ENCODE measurements at places on chromosomes 6 and 20. TPM values are rescaled to one million over a fixed set of nuclear protein-coding genes. Genes with fewer than 3 reads are reported as not detected.

DNA sequence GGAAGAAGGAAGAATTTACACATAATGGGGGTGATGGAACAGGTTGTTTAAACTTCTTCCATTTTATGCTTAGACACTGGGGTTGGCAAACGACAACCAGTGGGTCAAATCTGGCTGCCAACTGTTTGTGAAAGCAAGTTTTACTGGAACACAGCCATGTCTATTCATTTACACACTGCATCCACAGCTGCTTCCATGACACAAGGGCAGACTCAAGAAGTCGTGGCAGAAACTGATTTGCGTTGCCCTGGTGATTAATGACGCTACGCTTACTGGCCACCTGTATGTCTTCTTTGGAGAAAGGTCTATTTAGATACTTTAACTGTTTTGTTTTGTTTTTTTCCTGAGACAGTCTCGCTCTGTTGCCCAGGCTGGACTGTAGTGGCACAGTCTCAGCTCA lies 19.0 kb downstream of the CTCFL start:
- DNase-seq = no peak

DLK2 gene
- 1.6 TPM for polyA plus RNA-seq

- no peak for DNase-seq
These were observed 699.0 kb downstream of the PHF3 start for GRCh38 chr6:64334636-64335035.

GRCh38 chr6:100775667-100776066 lies 105.5 kb downstream of the ASCC3 start:
- no peak for DNase-seq

BPIFA1 gene
- not detected for polyA plus RNA-seq

DNA sequence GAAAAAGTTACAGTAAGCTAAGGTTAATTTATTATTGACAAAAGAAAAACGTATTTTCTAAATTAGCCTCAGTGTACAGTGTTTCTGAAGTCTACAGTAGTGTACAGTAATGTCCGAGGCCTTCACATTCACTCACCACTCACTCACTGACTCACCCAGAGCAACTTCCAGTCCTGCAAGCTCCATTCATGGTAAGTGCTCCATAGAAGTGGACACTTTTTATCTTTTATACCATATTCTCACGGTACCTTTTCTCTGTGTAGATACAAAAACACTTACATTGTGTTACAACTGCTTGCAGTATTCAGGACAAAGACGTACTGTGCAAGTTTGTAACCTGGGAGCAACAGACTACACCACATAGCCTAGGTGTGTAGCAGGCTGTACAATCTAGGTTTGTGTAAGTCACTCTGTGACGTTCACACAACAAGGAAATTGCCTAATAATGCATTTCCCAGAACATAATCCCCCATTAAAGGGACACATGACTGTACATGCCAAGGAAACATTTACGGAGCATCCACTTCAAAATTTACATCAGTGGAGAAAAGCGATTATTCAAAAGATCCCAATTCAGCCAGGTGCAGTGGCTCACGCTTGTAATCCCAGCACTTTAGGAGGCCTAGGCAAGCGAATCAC lies 133.4 kb downstream of the BANF2 start:
- DNase-seq = no peak

BACH2 gene
- polyA plus RNA-seq = 9.0 TPM

DNA sequence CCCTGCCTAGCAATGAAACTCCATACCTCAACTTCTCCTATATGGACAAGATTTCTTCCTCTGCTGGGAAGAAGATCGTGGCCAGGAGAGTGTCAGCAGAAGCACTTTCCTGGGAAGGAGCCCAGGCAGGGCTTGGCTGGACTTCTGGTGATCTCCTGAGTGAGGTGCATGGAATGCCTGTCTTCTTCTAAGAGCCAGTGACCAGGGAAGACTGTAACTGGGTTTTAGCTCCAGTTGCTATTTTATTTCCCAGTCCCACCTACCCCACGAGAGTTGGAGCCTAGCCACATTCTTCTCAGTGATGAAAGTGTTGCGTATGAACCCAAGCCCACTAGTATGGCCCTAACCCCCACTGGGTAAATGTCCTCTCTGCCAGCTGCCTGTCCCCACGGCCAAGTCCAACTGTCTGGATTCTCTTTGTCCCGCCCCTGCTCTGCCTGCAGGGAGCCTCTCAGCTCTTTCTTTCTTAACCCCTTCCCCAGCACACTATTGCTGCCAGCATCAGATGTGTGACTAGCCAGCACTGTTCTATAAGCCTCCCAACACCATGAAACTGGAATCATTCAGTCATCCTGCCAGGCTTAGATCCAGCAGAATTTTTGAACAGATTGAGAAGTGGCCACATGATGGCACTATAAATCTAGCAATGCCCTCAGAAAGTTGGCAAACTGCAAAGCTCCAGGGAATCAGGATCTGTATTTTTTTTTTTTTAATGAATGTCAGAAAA lies 69.8 kb upstream of the FAM184A start:
- DNase-seq = peak; percentile 58

- DNase-seq = no peak
These were observed 70.4 kb upstream of the FUCA2 start for GRCh38 chr6:143581835-143582480.

GRCh38 chr6:2909718-2910117 lies 6.6 kb upstream of the SERPINB9 start:
- DNase-seq = no peak

DCDC2 gene
- 1.6 TPM for polyA plus RNA-seq

RAB44 gene
- 0.09 TPM for polyA plus RNA-seq

DNA sequence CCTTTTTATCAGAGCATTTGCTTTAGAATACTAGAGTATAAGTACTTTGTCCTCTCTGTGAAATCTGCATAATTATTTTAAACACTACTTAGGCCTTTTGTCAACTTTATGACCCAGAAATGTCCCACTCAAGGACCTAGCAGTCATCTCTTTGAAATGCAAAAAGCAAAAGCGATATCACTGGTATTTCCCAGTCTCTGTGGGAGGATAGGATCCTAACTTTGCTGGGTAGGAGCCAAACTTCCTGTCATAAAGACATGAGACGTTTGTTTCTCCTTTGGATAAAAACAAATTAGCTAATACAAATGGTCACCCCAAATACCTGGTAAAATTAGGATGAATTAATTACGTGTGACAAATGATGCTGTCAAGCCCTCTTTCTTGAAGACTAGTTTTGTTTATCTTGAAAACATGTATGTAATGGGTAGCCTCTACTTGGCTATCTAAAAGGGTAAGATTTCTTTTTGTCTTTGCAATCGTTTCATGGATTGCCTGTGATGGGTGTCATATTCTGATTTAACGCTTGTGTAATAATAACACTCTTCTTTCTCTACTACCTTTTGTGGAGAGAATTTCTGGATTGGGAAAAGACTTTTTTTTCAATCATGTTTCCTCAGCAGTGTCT lies 36.2 kb downstream of the DCDC2 start:
- DNase-seq = no peak

DNA sequence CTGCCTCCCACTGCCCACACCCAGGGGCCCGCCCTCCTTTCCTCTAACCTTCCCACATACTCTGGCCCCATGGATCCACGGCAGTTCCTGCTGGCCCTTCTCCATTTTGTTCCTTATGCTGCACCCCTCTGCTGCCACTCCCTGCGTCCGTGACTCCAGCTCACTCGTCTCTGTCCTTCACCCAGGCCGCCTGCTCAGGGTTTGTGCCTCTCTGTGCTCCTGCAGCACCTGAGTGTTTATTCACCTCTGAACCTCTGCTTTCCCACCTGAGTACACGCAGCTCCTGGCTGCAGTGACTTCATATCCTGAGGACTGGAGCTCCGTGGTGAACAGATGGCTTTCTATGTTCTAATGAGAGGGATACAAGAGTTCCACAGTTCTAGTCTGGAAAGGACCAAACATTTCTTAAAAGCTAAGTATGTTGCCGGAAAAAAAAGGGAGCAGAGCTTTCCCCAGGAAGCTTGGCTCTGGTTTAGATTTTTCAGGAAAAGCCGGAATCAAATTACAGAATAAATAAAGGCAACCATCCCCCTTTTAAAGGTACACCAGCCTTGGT lies 1.5 kb upstream of the GNRH2 start:
- DNase-seq = no peak

GRCh38 chr6:17485181-17485580 lies 91.8 kb downstream of the CAP2 start:
- DNase-seq = no peak

GRCh38 chr6:137869549-137870307 lies 2.7 kb downstream of the TNFAIP3 start:
- DNase-seq = no peak

C20orf141 gene
- not detected for polyA plus RNA-seq

GRCh38 chr20:51500311-51500710 lies 42.2 kb downstream of the NFATC2 start:
- DNase-seq = no peak

GRCh38 chr6:155004017-155004416 lies 8.9 kb downstream of the TIAM2 start:
- no peak for DNase-seq

DNA sequence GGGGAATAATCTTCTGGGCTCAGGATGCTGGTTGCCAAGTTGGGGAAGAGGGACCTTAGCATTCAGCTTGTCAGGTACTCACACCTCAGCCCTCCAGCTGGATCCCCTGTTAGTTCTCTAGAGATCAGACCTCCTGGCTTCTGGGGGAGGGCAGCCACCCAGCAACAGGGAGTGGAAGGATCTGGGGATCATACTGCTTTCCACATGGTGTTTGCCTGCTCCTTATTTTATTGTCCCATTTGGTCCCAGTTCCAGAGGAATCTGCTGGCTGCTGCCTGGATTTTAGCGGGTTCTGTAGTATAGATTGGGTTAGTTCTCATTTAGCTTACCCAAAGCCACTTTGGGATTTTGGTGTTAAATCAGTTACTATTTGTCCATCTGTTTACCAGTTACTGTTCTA lies 29.3 kb downstream of the KAT14 start:
- DNase-seq = no peak

DNA sequence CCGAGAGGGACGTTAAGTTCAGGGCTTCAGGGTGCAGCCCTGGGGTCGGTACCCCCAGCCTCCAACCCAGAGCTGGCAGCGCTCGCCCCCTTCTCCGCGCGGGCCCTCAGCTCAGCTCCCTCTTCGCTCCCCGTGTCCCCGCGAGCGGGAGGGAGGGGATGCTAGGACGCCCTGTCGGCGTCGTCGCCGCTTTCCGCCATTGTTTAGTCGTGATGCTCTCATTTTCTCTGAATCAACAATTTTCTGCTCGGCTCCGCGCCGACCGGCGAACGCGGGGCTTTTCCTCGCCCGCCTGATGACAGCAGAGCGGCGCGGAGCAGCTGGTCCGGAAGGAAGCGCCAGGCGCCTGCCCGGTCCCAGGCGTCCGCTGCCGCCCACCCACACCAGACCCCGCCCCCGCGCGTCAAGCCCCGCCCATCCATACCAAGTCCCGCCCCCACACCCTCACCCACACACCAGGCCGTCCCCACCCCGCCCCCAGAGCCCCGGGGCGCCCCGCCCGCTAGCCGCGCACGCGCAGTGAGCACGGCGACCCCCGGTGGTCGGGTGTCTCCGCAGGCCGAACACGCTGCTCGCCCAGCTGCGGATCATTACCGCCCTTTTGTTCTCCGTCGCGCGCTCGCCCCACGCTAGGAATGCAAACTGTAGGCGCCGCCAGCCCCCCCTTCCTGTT lies 50.1 kb upstream of the SLC32A1 start:
- peak; percentile 42 for DNase-seq

DNA sequence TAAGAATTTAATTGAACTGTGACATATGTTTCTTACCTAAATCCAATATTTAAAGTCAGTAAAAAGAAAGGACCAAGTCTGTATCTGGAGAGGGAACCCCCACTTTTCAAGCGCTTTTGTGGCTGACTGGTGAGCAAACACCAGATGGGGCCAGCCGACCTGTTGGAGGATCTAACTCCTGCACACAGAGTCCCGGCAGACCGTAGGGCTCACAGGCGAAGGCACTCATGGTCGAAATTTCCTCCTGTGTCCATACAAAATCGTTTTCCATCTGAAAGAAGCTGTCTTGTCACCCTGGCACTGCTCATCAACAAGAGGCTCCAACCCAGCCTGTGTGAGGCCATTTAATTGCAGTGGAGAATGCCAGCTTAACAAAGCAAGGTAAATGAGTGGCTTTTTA lies 94.0 kb downstream of the SCML4 start:
- DNase-seq = no peak

TFAP2D gene
- not detected for polyA plus RNA-seq

GRCh38 chr6:133590814-133591213 lies 298.1 kb upstream of the TCF21 start:
- DNase-seq = no peak

- no peak for DNase-seq
These were observed at the start of gene LINC00237 for GRCh38 chr20:21106171-21107017. Gene LINC00237, minus strand, starts transcription at chr20:21106358.

GRCh38 chr6:75613056-75613501 lies 11.4 kb downstream of the SENP6 start:
- no peak for DNase-seq

- DNase-seq = no peak
These were observed 399.9 kb upstream of the HSF2 start for GRCh38 chr6:121999456-122000065.

GRCh38 chr6:34696189-34696738 lies 303 bp downstream of the ILRUN start:
- no peak for DNase-seq

GRCh38 chr6:145540741-145541140 lies 194.6 kb downstream of the EPM2A start:
- no peak for DNase-seq

DNA sequence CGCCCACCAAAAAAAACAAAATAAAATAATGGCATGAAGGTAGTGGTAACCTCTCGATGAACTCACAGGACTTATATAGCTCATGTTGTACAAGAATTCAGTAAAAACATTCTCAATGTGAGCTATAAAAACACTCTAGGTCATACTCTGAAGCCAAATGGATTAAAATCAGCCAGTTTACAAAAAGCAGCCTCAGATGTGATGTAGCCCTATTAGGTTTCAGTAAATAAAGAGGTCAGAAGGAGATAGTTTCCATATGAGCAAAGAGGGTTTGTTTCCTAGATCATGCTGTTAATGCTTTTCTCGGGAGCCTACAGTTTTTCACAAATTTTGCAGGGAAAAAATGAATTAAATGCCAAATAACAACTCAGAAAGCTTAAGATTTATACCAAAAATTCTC lies 319.5 kb upstream of the HSF2 start:
- DNase-seq = no peak

RSPO3 gene
- polyA plus RNA-seq = 18.9 TPM

IRAK1BP1 gene
- 13.5 TPM for polyA plus RNA-seq

ASCC3 gene
- polyA plus RNA-seq = 27.4 TPM

DNA sequence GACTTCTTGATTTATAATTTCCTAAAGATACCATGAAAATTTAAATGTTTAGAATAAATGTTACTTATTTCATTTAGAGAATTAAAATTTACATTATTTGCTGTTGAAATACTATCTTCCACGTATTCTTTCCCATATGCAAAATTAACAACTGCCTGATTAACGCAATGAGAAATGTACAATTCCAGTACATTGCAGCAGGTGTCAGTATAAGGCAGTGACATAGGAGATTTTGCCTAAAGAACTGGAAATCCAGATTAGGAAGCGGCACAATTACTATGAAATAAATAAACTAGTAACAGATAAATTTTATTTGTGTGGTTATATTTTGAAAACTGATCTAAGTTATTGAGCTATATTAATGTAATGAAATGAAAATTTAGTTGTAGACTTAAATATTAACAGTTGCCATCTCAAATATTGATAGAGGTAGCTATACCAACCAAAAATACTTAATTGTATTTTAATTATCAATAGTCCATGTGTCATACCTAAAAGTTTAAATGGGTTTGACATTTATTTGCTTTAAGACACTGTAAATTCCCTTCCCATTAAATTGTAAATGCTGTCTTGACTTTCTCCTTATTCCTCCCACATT lies 300.2 kb downstream of the UTRN start:
- DNase-seq = no peak

KHDC1 gene
- 6.8 TPM for polyA plus RNA-seq

- DNase-seq = no peak
These were observed 45.5 kb upstream of the HLA-E start for GRCh38 chr6:30443657-30444450.

Data from left renal pelvis (tissue), 4 donors.